A549 treated with RU486 at 1 μM for 4 hours (cell line): ENCODE measurements at places on chromosomes 4 and X. TPM values are rescaled to one million over a fixed set of nuclear protein-coding genes. Genes with fewer than 3 reads are reported as not detected.

Gene JCHAIN
- 0.45 to 1.4 TPM in 2 of 5 replicates, not detected in the others for total RNA-seq

Gene MAGEA11
- total RNA-seq: not detected in 5 replicates

Gene CLIC2
- total RNA-seq: 0.06 to 0.53 TPM (median 0.25 TPM) in 4 of 5 replicates, not detected in the other

Gene ALAS2
- total RNA-seq: not detected in 5 replicates

Gene ITIH6
- total RNA-seq: not detected in 5 replicates

Gene SLITRK4
- not detected in 5 replicates for total RNA-seq

Gene GAGE12D
- not detected in 5 replicates for total RNA-seq

Gene DCAF4L1
- 0.05 to 0.13 TPM (median 0.11 TPM) in 5 replicates for total RNA-seq

Gene CCNB3
- 0.50 to 0.87 TPM (median 0.69 TPM) in 5 replicates for total RNA-seq

Gene THAP9
- total RNA-seq: 1.0 to 2.6 TPM (median 1.8 TPM) in 5 replicates

Gene ARHGEF6
- 0.09 to 0.25 TPM (median 0.18 TPM) in 5 replicates for total RNA-seq

Gene PABPC1L2A
- not detected in 5 replicates for total RNA-seq

Gene PRDM8
- total RNA-seq: 0.23 to 0.70 TPM (median 0.54 TPM) in 5 replicates

Gene RAI2
- total RNA-seq: 0.07 to 0.53 TPM (median 0.22 TPM) in 5 replicates

Gene ZMAT1
- total RNA-seq: 0.06 TPM in 1 of 5 replicates, not detected in the others

Gene KIAA1210
- total RNA-seq: not detected in 5 replicates

Gene AMBN
- not detected in 5 replicates for total RNA-seq

Gene CXCL6
- not detected in 5 replicates for total RNA-seq

Gene IL2
- not detected in 5 replicates for total RNA-seq

Gene SPANXB1
- 1.2 to 3.8 TPM (median 1.9 TPM) in 5 replicates for total RNA-seq

Gene NWD2
- not detected in 5 replicates for total RNA-seq

Gene ATP1B4
- total RNA-seq: not detected in 5 replicates

Gene FAM9C
- total RNA-seq: not detected in 5 replicates

Gene FGFR3
- 1.4 to 2.5 TPM (median 1.9 TPM) in 5 replicates for total RNA-seq

Gene MAGEH1
- 6.2 to 7.9 TPM (median 6.7 TPM) in 5 replicates for total RNA-seq

Gene UGT2A1
- total RNA-seq: not detected in 5 replicates

Gene HTN3
- total RNA-seq: not detected in 5 replicates

Gene CSN1S1
- not detected in 5 replicates for total RNA-seq

Gene RHOXF1
- total RNA-seq: not detected in 5 replicates

Gene SMIM43
- 0.20 to 0.37 TPM (median 0.33 TPM) in 5 replicates for total RNA-seq

Gene HMX1
- 0.14 to 0.17 TPM (median 0.16 TPM) in 4 of 5 replicates, not detected in the other for total RNA-seq

Gene CCDC158
- not detected in 5 replicates for total RNA-seq

Gene TMEM164
- 38.5 to 48.9 TPM (median 47.5 TPM) in 5 replicates for total RNA-seq

Gene MXRA5
- total RNA-seq: not detected in 5 replicates

Gene GJB1
- total RNA-seq: 0.19 TPM in 1 of 5 replicates, not detected in the others

Gene SPATA4
- 0.15 to 0.20 TPM (median 0.20 TPM) in 3 of 5 replicates, not detected in the others for total RNA-seq

Gene KLHL8
- 4.2 to 8.4 TPM (median 4.9 TPM) in 5 replicates for total RNA-seq

Gene CYBB
- 0.03 to 0.10 TPM in 2 of 5 replicates, not detected in the others for total RNA-seq

Gene JADE3
- 10.0 to 14.8 TPM (median 12.7 TPM) in 5 replicates for total RNA-seq

Gene GAK
- 31.9 to 52.0 TPM (median 45.8 TPM) in 5 replicates for total RNA-seq

Gene GABRE
- 21.1 to 33.7 TPM (median 27.3 TPM) in 5 replicates for total RNA-seq

Gene MAGEA8
- not detected in 5 replicates for total RNA-seq

Gene ANK2
- total RNA-seq: 0.58 to 1.6 TPM (median 0.70 TPM) in 5 replicates

Gene NAA11
- not detected in 5 replicates for total RNA-seq

Gene FHDC1
- total RNA-seq: 0.34 to 0.42 TPM (median 0.38 TPM) in 5 replicates

Gene CFP
- total RNA-seq: 0.35 to 0.88 TPM (median 0.58 TPM) in 5 replicates

Gene HDX
- total RNA-seq: 1.3 to 3.1 TPM (median 2.0 TPM) in 5 replicates

Gene GLUD2
- 1.6 to 3.2 TPM (median 3.2 TPM) in 5 replicates for total RNA-seq

Gene MAD2L1
- 49.4 to 88.8 TPM (median 56.7 TPM) in 5 replicates for total RNA-seq

Gene PPID
- 32.4 to 37.6 TPM (median 36.9 TPM) in 5 replicates for total RNA-seq

Gene MMGT1
- 5.6 to 18.4 TPM (median 16.8 TPM) in 5 replicates for total RNA-seq

Gene PPP2R3B
- total RNA-seq: 18.1 to 25.9 TPM (median 23.9 TPM) in 5 replicates

Gene STATH
- total RNA-seq: not detected in 5 replicates

Gene SSX3
- total RNA-seq: not detected in 5 replicates

Gene CTAG2
- not detected in 5 replicates for total RNA-seq

Gene PRRG3
- total RNA-seq: not detected in 5 replicates

Gene PPEF2
- 0.46 TPM in 1 of 5 replicates, not detected in the others for total RNA-seq

Gene NDNF
- not detected in 5 replicates for total RNA-seq
